ENCODE measurements at places on chromosomes 4 and X.

GRCh38 chrX:50818986-50819385, 5.0 kb upstream of the SHROOM4 start:
- no peak for DNase-seq

- DNase-seq, result no peak
Observed at GRCh38 chrX:96102997-96103396, 581.6 kb upstream of the DIAPH2 start.

DNA sequence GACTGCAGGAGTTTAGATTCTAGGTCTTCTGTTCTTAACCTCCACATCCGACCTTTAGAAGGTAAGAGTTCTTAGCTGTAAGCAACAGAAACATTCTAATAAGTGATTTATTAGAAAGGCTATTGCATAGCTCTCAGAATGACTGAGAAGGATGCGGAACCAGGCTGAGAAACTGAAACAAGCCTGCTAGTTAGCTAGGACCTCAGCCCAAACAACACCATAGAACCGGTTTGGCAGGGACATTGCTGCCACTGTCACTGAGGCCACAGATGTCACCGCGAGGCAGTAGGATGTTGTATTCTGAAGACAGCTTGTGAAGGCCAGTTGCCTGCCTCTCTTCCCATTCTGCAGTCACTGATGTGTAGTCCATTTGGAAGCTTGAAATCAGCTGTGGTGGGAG, 160.0 kb upstream of the ARX start:
- no peak for DNase-seq

DNA sequence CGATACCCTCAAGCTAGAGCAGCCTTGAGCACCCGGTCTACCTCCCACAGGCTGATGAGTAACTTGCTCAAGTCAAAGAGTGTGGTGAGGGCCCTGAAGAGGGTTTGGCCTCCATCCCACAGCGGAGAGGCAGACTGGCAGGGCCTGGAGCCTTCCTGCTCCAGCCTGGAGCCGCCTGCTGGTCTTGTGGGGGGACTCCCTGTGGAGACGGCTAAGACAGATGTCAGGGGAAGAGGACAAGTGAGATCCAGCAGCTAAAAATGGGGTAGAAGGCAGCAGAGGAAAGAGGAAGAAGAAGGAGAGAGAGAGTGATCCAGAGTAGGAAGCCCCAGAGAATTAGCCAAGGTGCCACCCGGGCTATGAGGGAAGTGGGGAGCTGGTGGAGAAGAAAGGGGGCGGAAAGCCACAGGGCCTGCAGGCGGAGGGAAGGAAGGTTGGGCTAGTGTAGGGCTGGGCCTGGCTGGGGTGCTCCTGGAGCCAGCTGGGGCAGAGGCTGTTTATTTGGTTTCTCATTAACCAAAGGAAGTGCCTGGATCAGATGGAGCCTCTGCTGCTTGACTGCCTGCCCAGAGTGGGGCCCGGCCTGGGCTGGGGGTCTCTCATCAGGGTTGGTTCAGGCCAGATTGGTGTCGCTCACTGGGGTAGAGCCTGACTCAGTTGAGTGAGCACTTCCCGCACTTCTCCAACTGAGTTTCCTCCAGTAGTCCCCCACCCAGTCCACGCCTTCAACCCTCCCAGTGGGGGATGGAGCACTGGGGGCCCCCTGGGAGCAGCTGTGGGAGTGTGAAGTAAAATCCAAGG, 14.2 kb downstream of the EFNB1 start:
- DNase-seq, result no peak

DNA sequence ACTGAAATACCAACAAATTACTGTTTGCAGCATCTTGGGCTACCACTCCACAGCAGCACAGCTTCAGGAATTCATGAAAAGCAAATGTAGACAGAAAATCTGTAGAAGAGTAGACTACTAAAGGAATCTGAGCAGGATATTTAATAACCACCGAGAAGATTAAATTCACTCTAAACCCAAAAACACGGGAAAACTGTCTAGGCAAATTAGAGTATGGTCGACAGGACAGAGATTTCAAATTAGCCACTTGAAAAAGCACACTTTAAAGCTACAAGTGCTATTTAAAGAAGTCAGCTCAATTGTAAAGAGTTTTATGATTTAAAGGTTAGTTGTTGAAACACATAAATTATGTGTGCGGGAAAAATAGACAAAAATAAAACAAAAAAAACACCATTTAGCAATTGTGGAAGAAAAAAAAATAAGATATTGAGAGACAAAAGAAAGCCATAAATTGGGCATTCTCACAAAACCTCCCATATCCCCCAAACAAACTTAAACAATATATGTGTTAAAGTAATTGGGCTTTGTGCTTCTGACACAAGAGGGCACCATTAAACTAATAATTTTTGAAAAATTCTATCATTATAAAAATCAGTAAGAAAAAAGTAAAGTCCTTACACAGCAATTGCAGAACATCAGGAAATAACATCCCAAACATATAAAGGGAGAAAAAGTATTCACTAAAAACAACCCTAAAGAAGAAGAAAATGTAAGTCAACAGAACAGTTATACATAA, 880.8 kb downstream of the TECRL start:
- no peak for DNase-seq

GRCh38 chr4:188492886-188493285, 353.6 kb downstream of the TRIML1 start:
- no peak for DNase-seq
